ENCODE measurements at places on chromosomes 4 and X. TPM values are rescaled to one million over a fixed set of nuclear protein-coding genes. Genes with fewer than 3 reads are reported as not detected.

Gene P2RY10
- total RNA-seq, result not detected

Gene TRMT2B
- 9.7 TPM for total RNA-seq

Gene RGS12
- 55.4 TPM for total RNA-seq

Gene HMX1
- total RNA-seq, result not detected

Gene MAP3K15
- not detected for total RNA-seq

Gene LINC00632
- 1.2 TPM for total RNA-seq

Gene GC
- total RNA-seq, result not detected

Gene ZNF157
- total RNA-seq, result 0.14 TPM

Gene SHOX
- not detected for total RNA-seq

Gene MUC7
- not detected for total RNA-seq

Gene SLC6A8
- 47.9 TPM for total RNA-seq

Gene ABLIM2
- 0.23 TPM for total RNA-seq

Gene MAGEB16
- not detected for total RNA-seq

Gene CCDC160
- 0.23 TPM for total RNA-seq

Gene RRH
- total RNA-seq, result not detected

Gene TNIP3
- not detected for total RNA-seq

Gene DUX4
- not detected for total RNA-seq

Gene ADGRG2
- 0.09 TPM for total RNA-seq

Gene KLHL4
- 1.4 TPM for total RNA-seq

Gene PHKA1
- total RNA-seq, result 11.1 TPM

Gene CAPN6
- total RNA-seq, result 0.14 TPM

Gene FOXO4
- total RNA-seq, result 3.5 TPM

Gene PTPN13
- total RNA-seq, result 46.8 TPM

Gene PLAC8
- total RNA-seq, result 4.7 TPM

Gene SPCS3
- 78.9 TPM for total RNA-seq

Gene LGI2
- not detected for total RNA-seq

Gene RAB40AL
- not detected for total RNA-seq

Gene RIPPLY1
- not detected for total RNA-seq

Gene CXXC4
- total RNA-seq, result 0.42 TPM

Gene SMPX
- not detected for total RNA-seq

Gene FAM47C
- total RNA-seq, result not detected

Gene PDE6B
- not detected for total RNA-seq

Gene SHISA3
- total RNA-seq, result 0.21 TPM

Gene GLOD5
- total RNA-seq, result not detected

Gene GPC4
- total RNA-seq, result 3.3 TPM

Gene GLRB
- total RNA-seq, result 0.42 TPM

Gene KLHL13
- 8.1 TPM for total RNA-seq

Gene TRIM60
- total RNA-seq, result not detected

Gene H2BW2
- not detected for total RNA-seq

Gene CCNI
- total RNA-seq, result 127 TPM
